ENCODE measurements at places on chromosomes 16 and 17.

DNA sequence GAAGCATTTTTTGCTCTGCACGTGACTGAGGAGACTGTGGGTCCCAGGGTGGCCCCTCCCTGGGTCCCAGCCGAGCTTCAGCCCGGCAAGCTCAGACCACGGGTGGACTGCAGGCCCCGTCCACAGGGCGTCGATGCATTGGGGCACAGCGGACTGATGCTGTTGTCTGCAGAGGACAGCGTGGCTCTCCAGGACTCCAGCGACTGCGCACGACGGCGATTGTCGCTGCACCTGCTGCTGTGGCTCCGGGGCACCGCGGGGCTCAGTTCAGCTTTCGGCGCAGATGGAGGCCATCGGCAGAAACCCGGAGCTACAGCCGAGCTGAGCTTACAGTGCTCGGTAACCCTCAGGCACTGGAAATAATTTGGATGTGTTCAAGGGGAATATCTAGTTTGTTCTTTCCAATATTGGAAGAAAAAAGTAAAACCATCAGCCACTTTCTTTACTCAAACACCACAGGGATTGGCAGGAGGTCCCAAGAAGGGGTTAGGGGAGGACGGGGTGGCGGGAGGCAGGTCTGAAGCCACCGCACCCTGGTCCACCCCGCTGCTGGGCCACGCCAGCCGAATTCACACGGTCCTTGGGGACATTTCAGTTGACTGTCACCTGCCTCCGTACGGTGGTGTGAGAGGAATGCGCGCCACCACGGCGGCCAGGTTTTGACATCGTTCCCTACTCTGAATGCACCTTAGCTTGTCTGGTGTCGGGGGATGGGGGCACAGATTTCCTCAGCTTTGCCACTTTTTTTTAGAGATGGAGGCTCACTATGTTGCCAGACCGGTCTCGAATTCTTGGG, 88.7 kb upstream of the RPH3AL start:
- no peak for DNase-seq

GRCh38 chr16:16973707-16974591, 496.8 kb downstream of the XYLT1 start:
- no peak for DNase-seq

DNA sequence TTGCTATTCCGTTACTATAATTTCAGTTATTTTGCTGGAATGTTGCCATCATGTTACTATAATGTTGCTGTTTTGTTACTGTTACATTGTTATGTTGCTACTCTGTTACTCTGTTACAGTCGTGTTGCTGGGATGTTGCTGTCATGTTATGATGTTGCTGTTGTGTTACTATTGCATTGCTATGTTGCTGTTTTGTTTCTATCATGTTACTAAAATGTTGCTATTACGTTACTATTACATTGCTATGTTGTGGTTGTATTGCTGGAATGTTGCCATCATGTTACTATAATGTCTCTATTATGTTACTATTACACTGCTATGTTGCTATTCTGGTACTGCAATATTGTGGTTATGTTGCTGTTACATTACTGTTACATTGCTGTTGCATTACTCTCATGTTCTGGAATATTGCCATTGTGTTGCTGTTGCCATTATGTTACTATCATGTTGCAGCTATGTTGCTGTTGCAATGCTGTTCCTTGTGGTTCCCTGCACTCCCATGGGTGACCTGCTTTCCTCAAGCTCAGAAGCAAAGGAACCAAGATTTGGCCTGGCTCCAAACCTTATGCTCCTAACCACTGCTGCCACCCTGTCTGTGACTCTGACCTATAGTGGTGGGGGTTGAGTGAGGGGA, 64.4 kb downstream of the ABCC6 start:
- DNase-seq = no peak

- no peak for DNase-seq
Measured at GRCh38 chr16:64238571-64238970, 883.3 kb downstream of the CDH11 start.

- DNase-seq = no peak
Measured at GRCh38 chr16:79959226-79959625, 358.7 kb upstream of the MAF start.

- no peak for DNase-seq
Measured at GRCh38 chr17:63850401-63850800, 7.9 kb upstream of the SMARCD2 start.

DNA sequence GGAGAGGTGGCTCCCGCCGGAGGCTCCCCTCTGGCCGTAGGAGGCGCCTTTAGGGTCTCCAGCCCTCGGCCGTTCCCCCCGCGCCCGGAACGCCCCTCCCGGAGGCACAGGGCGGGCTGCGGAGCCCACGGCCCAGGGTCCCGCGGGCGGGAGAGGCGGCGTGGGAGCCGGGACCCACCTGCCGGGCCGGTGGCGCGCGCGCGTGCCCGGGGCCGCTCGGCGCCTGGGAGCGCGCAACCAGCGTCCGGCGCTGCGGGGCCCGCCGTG, at the start of gene MIF4GD:
Gene MIF4GD (minus strand): TSS at position 266 of the 267 bp plus-strand sequence. CDS start 1,036 bp downstream, outside the sequence.
- no peak for DNase-seq

GRCh38 chr17:1110862-1111598, 68.8 kb downstream of the ABR start:
- DNase-seq = peak; percentile 79

DNA sequence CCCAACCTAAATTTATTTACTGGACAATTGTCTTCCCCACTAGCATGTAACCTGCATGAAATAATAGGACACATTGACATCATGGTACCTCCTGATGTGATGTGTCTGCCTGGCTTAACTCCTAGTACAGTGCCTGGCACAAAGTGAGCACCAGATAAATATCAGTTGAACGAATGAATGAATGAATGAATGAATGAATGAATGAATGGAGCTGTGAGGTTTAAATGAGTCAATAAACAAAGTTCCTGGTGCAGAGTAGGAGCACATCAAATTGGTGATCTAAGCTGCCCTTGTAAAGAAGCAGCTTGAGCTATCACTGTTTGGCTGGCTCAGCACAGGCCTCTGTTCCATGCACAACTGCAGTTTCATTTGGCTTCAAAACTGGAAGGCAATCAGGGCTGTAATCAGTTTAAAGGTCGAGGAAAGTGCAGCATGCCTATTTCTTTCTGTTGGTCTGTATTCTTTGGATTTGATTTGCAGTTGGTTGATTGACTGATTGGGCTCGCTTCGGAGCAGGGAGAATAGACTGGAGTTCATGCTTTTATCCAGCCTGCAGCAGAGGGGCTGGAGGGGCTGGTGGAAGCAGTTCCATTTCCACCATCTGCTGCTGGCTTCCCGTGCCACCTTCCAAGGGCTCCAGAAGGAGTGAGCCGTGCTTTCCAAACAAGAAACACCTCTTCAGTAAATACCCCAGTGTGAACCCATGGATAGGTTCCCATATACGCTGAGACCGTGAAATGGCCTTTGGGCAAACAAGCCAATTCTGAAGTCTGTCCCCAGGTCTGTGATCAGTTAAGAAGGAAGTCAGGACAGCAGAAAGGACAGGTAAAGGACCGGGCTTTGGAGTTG, 54.6 kb downstream of the GPRC5B start:
- no peak for DNase-seq

- no peak for DNase-seq
Measured at GRCh38 chr17:56891751-56892150, 22.1 kb downstream of the TRIM25 start.

- peak; percentile 95 for DNase-seq
Measured at GRCh38 chr17:21042458-21043295, at the start of gene USP22. USP22 (minus strand) TSS chr17:21043011; CDS start chr17:21042835, 176 bp downstream.

- no peak for DNase-seq
Measured at GRCh38 chr17:74408815-74409214, 23.1 kb upstream of the GPRC5C start.

DNA sequence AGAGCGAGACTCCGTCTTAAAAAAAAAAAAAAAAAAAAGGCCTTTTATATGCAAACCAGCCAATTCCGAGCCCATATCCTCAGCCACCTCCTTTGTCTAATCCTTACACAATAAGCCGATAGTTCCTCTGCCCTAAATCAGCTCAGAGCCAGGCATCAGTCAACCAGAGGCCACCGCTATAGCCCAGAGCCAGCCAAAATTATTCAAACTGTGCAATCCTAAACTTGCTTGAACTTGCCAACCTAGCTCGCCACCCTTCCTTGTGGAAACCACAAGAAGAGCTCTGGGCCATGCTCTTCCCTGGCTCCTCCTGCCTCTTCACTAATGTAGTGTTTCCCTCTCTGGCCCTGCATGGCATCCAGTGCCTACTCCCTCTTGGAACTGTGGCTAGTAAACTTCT, 17.7 kb downstream of the ITGAL start:
- DNase-seq = no peak

DNA sequence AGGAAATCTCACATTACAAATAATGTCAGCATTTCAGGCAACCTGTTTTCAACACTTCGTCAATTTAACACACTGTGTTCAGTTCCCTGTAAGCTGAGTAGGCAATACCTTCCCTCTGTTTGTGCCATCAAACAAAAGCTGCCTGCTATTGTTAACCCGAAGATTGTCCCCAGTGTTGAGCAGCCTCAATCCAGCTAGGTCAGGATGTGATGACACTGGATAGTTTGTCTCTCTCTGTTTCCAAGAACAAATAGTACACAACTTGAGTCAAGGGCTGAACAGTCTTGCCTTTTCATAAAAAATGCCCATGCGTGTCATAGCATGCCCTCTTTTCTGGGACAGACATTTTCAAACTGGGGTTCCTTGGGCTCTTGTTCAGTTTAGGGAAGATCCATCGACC, 36.4 kb downstream of the HSD17B2 start:
- DNase-seq = peak; percentile 12

- DNase-seq = no peak
Measured at GRCh38 chr17:41695134-41695661, 6.5 kb downstream of the EIF1 start.

Measured in urothelium cell line (cell line).